ENCODE measurements at places on chromosomes 16 and 17.

GRCh38 chr17:58338841-58339754, 10.5 kb upstream of the TSPOAP1 start:
- peak; percentile 82 for DNase-seq

DNA sequence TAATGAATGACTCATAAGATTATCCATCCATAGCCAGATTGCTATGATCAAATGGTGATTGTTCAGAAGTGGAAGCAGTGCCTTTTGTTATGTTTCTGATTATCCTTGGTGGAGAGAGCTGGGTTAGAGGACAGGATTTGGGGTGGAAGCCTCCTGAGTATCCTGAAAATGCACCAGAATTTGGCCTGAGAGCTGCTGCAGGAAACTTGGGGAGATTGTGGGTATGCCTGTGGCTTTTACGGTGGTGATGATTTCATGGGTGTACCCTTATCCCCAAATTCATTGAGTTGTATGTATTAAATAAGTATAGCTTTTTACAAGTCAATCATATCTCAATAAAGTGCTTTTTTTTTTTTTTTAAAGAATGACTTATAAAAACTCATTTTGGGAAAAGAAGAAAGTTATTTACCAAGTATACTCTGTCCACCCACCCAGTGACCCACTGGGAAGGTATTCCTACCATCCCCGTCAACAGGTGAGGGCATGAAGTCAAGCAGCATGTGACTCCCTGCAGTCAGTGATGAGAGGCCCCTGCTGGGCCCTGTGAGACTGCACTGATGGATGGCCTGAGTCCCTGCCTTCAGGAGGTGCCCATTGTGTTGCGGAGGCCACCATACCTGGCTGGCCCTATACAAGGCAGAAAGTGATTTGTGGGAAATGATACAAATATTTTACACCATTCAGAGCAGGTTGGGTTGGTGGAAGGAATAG, 28.4 kb downstream of the NKD1 start:
- DNase-seq, result no peak

- DNase-seq, result no peak
Observed at GRCh38 chr17:61849674-61850073, 13.7 kb downstream of the BRIP1 start.

DNA sequence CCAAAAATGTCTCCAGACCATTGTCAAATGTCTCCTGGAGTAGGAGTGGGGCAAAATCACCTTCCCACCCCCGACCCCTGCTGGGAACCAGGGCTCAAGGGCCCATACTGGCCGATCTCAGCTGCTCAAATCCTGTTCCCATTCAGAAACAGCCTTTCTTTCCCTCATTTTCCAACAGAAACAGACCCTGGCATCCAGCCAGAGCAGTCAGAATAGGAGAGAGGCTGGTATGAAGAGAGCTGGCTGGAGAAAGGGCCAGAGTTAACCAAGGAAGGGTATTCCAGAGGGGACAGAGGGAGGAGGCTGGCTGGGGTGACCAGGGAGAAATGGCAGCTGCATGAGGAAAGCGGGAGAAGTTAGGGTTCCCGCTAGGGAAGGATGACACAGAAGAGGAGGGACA, 199.1 kb downstream of the XYLT1 start:
- DNase-seq, result no peak

DNA sequence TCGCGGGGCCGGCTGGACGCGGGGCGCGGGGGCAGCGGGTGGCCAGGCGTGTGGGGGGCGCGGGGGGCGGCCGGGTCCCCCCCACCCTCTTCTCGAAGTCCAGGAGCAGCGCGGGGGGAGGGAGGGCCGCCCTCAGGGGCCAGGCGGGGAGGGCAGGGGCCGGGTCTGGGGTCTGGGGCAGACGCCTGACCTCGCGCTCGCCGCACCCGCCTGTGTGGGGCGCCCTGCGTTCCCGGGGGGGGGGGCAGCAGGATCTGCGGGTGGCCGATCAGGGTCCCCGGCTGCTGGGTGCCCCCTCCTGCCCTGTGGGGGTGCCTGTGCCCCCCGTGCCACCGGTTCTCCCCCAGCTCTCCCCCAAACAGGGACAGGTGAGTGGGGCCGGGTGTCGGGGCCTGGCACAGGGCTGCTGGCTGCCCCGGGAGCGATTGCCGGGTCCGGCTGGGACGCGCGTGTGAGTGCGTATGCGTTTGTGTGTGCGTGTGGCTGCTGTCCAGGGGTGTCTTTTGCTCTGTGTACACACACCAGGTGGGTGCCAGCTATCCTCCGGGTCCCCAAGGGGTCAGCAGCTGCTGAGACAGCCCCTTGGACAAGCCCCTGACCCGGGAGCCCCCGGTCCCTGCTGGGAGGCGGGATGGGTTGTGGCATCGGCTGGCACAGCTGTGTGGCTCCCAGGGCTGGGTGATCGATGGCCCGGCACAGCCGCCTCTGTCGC, 663 bp downstream of the PRR35 start:
- DNase-seq, result no peak

- DNase-seq, result no peak
Observed at GRCh38 chr17:20010099-20010863, 1.1 kb downstream of the SPECC1 start.

GRCh38 chr17:45135978-45136791, 698 bp downstream of the ACBD4 start:
- no peak for DNase-seq

- DNase-seq, result no peak
Observed at GRCh38 chr16:62272035-62272434, 235.8 kb upstream of the CDH8 start.

GRCh38 chr17:42177684-42178083, 3.3 kb downstream of the KCNH4 start:
- no peak for DNase-seq

DNA sequence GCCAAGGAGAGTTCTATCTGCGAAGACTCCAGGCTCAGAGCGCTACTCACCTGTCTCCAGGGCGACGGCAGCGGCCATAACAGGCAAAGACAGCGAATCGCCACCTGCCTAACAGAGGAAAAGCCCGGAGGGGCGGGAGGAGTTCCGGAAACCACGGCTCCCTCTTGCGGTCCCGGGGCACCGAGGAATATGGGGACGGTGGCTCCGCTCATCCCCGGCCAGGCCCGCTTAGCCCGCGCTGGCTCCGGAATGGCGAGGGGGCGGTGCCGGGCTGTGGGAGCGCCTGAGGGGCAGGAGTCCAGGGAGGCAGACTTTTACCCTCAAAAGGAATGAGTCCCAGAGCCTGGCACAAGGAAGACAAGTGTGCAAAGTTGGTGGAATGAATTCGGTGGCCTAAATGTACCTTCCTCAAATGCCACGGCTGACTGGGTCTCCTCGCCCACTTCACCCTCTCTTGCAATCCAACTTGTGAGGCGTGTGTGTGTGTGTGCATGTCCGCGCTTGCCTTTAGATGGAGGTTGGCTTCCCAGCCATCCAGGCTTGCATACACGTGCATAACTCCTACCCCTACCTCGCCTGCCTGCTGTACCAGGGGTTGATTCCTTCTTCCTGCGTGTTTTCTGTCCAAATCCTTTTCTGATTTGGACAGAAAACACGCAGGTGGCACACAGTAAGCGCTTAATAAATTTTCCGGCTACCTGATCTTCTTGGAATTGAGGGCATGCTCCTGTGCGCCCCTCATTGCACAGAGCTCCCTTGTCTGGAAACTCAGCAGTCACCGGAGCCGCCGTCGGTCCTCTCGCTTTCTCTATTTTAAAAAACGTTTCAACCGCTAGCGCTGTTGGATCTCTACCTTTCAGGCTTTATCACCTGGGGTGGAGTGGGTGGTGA, 3.5 kb downstream of the C17orf100 start:
- DNase-seq, result no peak
